ENCODE measurements at places on chromosomes 13 and 19.

GRCh38 chr13:100160450-100160849 lies 71.6 kb downstream of the PCCA start:
- DNase-seq = no peak

- DNase-seq = no peak
Observed at GRCh38 chr13:42525035-42525504, 48.9 kb upstream of the TNFSF11 start.

GRCh38 chr19:13036366-13036976 lies 41.2 kb downstream of the NFIX start:
- DNase-seq = no peak

GRCh38 chr19:13053238-13053637 lies 49.4 kb downstream of the LYL1 start:
- no peak for DNase-seq

- no peak for DNase-seq
Observed at GRCh38 chr13:77172650-77173049, 145.7 kb upstream of the FBXL3 start.

GRCh38 chr13:54357284-54357933 lies 1328.8 kb downstream of the OLFM4 start:
- no peak for DNase-seq

DNA sequence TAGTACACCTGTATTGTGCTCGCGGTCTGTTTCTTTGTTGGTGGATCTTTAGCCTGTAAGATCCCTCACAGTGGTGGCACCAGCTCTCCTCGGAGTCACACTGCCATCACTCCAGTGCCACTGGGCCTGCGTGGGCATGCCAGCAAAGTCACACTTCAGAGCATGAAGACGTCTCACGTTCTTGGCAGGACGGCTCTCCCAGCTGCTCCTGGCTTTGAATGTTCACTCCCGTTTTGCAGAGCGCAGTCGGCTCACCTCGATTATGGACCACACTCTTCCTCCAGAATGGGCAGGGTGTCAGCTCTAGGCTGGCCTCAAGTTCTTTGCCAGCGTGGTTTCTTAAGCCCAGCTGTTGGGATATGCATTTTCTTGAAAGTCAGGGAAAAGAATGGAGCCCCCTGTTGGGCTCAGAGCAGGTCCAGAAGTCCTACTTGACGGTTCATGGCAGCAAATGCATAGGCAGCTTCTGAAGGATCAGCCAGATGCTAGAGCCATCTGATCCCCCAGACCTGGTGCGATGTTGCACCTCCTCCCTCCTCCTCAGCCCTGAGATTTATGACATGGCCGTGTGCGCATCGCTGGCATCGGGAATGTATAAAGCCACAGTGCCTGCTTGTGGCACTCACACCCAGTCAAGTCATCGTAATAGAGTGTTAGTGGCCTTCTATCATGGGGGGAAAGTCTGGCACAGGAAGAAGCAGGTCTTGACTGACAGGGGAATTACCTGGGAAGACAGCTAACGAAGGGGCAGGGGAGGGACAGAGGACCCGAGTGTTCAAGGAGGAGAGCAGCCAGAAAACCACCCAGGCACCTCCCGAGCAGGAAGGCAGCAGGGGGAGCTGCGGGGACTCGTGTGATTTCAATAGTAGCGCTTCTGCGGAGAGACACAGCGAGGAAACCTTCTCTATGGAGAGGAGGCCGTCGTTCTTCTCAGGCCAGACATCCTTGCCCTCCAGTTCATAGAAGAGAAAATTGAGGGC lies 40.2 kb upstream of the NPAS1 start:
- DNase-seq = no peak

DNA sequence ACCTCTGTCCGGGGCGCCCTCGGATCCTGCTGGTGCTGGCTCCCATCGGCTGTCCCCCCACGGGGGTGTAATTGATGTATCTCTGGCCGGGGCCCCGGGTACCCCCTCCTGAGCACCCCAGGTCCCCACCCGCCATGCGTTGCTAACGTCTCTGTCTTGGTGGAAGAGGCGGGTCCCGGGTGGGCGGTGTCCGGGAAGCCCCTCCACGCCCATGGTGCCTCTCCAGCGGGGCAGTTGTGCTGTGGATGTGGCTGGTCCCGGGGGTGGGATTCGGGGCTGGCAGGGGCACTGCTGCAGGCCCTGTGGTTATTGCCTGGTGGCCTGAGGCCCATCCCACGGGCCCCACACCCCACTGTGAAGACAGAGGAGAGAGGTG lies 4.9 kb downstream of the DIRAS1 start:
- no peak for DNase-seq

DNA sequence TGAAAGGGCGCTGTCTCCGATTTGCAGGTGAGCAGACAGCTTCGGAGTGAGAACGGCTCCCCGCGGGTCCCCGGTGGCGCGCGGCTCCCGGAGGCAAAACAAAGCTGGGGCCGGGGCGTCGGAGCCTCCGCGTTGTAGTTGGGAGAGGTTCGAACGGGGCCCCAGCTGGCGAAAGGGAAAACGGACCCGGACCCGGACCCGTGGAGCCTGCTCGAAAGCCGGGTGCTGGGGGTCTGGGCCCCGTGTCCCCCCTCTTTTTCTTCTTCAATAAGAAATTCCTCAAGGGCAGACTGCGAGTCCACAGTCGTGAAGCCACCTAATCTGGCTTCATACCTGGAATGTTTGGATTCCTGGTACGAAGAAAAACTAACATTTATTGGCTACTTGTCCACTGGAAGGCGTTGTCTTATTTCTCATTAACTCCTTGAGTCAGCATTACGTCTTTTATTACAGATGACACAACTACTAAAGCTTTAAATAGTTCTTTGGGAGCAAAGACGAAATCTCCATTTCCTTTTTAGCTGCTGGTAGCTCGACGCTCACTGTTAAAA lies 632 bp upstream of the MTIF3 start:
- no peak for DNase-seq

GRCh38 chr19:29550896-29551295 lies 25.1 kb downstream of the VSTM2B start:
- no peak for DNase-seq

DNA sequence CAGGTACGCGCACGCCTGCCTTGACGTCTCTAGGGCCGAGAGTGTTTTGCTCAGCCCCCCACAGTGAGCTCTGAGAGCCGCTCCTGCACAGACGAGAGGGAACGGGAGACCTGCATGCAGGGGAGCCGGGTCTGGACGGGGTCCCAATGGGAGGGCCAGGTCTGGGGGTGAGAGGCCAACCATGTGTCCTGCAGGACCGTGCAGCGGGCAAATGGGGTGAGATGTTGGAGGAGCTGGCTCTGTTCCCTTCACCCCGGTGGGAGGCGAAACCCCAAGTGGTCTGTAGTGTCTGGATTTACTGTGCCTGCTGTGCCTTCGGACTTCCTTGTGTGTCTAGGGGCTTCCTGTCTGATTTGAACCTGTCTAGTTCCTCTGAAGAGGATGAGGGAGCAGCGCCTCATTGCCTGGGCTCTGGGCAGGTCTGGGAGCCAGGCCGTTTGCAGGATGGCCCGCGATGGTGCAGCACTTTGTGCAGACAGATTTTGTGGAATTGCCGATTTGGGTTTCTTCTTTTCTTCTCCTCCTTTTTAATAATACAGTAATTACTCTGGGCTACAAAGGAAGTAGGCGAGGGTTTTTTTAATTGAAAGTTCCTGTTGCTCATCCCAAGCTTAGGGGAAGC lies 2.1 kb downstream of the CSNK1G2 start:
- DNase-seq = no peak

DNA sequence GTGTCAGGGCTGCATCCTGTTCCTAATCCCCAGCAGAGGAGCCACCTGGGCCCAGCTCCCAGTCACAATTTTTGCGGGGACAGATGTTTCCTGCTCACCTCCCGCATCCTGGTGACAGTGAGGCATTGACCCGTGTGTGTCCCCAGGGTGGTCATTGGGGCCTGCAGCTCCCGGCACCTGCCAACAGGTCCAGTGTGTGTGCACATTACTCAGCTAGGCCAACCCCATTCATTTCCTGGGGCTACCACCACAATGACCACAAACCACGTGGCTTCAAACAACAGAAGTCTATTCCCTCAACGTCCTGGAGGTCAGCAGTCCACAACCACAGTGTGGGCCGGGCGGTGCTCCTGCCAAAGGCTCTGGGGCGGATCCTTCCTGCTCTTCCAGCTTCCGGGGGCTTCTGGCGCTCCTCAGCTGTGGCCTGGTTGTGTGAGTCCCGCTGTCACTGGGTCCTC lies 11.9 kb upstream of the F2RL3 start:
- no peak for DNase-seq

DNA sequence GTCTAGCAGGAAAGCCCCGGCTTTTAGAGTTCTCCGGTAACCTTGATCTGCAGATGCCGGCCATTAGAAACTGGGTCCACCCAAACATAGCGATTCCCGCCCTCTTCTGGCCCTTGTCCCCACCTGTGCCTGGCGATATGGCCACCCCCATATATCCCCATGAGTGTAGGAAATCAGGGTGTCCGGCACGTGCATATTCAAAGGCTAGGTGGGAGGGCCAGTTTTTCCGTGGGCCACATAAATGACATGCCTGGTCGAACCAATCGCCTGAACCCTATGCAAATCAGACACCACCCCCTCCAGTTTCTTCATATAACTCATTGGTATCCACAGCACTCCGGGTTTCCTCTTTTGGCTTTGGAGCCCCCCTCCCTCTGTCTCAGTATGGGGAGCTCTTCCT lies 37.4 kb downstream of the ERICH4 start:
- DNase-seq = no peak

- DNase-seq = peak; percentile 65
Observed at GRCh38 chr19:32224371-32225244, 120.8 kb upstream of the ZNF507 start.

- DNase-seq = no peak
Observed at GRCh38 chr19:3366753-3367627, 607 bp downstream of the NFIC start.

- no peak for DNase-seq
Observed at GRCh38 chr13:113996081-113996911, 22.4 kb upstream of the C13orf46 start.

- no peak for DNase-seq
Observed at GRCh38 chr13:20411638-20412342, 113.9 kb downstream of the CRYL1 start.

DNA sequence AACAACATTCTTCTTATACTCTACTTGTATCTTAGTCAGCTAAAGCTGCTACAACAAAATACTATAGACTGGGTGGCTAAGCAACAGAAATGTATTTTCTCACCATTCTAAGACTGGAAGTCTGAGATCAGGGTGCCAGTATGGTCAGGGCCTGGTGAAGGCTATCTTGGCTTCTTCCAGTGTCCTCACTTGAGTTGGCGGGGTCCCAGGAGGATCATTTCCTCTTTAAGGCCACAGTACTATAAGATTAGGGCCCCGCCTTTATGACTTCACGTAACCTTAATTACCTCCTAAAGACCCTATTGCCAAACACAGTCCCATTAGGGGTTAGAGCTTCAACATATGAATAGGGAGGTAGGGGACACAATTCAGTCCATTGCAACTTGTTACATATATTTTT lies 30.7 kb upstream of the DOCK9 start:
- no peak for DNase-seq

GRCh38 chr13:85298387-85298924 lies 500.8 kb downstream of the SLITRK6 start:
- no peak for DNase-seq

- no peak for DNase-seq
Observed at GRCh38 chr13:20377720-20378119, 145.6 kb upstream of the GJB6 start.

DNA sequence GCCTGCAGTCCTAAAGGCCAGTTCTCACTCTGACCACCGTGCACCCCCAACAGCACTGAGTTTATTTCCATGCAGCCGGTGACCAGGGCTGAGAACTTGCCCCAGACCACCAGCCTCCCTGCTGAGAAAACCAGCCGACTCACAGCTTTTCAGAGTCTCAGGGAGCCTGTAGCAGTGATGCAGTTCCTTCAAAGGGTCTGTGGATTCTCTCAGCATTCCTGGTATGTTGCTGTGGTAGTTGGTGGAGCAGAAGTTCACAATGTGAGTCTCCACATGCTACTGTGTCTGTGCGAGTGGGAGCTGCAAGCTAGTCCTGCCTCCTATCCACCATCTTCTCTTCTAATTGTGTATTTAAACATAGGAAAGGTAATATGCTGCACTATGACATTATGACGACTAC lies 254.9 kb upstream of the KLF12 start:
- no peak for DNase-seq

DNA sequence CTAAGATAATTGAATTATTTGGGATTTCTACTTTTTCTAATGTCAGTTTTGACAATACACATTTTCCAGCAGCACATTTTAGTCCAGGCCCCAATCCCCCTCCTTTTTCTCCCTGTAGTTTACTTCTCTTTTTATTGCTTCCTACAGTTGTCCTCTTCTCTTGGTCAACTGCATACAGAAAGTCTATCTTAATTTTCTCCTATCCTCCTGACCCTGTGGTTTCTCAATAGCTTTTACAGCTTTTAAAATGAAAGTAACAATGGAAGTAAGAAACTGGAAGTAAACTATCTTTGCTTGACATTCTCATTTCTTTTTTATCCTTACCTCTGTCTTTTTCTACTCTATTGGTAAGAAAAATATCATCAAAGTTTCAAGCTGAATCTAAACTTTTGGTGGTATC lies 106.5 kb upstream of the OXGR1 start:
- no peak for DNase-seq

- DNase-seq = no peak
Observed at GRCh38 chr19:47155148-47155547, 24.5 kb downstream of the SAE1 start.

DNA sequence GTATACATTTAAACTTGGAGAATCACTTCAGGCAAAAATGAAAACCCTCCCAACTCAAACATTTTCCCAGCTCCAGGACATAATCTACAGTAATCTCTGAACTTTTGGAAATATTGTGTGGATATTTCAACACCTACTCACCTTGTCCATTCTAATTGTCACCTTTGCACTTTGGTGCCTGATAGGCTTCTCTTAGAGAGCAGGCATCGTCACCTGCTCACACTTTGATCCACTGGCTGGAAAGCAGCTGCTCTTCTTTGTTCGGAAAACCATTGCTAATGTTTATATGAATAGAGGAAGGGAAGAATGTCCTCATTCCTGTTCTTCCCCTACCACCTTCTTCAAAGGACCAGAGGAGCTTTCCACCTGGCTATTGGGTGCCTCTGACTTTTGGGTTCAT lies 411.2 kb downstream of the FGF9 start:
- no peak for DNase-seq

- DNase-seq = no peak
Observed at GRCh38 chr19:35112995-35113688, 2.5 kb upstream of the FXYD3 start.

DNA sequence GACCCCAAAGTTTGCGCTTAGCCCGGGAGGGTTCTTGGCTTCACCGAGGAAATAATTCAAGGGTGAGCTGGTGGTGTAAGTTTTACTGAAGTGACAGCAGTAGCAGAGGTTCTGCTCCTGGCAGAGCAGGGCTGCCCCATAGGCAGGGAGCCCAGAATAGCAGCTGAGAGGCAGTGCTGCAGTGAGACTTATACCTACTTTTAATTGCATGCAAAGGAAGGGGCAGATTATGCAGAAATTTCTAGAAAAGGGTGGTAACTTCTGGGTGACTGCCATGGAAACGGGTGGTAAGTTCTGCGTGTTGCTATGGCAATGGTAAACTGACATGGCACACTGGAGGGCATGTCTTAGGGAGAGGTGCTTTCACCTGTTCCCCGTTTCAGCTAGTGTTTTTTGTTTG lies 17.5 kb upstream of the CAMSAP3 start:
- DNase-seq = no peak

- DNase-seq = no peak
Observed at GRCh38 chr19:5825178-5825577, 14.3 kb downstream of the FUT6 start.

GRCh38 chr13:49421391-49421790 lies 22.5 kb downstream of the CAB39L start:
- DNase-seq = no peak

- DNase-seq = no peak
Observed at GRCh38 chr19:30870876-30871275, 478.4 kb downstream of the TSHZ3 start.

- DNase-seq = no peak
Observed at GRCh38 chr13:28854657-28855056, 34.5 kb downstream of the MTUS2 start.
